Fibroblast of skin of back (primary cell): ENCODE measurements at places on chromosomes 3 and 15.

DNA sequence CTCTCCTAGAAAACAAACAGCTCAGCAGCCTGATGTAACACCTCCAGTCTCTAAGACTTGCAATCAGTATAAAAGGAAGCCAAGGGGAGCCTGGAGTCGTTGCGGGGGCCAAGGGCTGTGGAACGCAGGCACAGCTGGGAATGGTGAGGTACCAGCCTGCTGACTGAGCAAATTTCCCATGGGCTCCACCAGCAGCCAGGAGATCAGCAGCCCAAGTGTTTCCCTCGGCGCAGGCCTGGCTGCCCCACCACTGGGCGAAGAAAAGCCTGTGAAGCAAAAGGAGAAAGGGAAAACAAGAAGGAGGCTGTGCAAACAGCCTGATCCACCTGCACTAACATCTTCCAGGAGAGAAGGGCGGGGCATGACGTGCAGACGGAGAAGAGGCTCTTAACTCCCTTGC lies 155.3 kb downstream of the SHQ1 start:
- DNase-seq: no peak

GRCh38 chr3:42387802-42388651 lies 22.4 kb downstream of the LYZL4 start:
- peak; percentile 19 for DNase-seq

DNA sequence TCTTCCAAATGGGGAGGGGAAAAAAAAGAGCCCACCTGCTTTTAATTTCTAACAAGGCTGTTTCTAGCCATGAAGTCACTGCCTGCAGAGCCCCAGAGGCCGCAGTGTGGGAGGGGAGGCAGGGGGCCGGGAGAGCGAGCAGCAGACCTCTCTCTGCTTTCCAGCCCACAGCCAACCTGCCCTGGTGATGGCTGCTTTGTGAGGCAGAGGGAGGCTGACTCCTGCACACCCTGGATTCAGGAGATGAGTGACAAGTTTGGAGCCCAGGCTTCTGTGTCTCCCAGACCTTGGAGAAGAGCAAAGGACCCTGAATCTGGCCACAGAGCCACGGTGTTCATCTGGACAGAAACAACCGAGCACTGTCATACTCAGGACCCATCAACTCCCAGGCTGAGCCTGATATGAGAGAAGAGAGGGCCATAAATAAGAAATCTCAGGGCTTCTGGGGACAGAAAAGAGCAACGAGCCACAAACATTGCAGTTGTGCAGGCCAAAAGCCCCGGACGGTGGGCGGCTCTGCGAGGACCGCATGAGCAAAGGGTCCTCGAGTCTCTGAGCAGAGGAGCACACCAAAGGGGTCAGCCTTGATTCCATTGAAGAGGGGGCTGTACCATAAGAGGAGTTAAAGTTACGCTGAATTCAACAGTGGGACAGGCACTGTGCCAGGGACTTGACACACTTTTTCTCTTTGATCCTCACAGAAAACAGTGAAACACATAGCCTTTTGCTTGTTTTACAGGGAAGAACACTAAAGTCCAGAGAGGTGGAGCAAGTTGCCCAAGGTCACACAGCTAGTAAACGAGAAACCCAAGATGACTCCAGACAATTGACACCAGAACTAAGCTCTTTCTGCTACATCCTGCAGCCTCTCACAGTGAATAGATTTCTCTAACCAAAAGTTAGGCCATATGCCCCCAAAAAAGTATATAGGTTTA lies 97.2 kb downstream of the SEMA5B start:
- no peak for DNase-seq

GRCh38 chr15:73856458-73857192 lies 16.7 kb upstream of the TBC1D21 start:
- no peak for DNase-seq

GRCh38 chr3:177330779-177331178 lies 133.5 kb upstream of the TBL1XR1 start:
- no peak for DNase-seq

GRCh38 chr3:13282986-13283876 lies 136.9 kb downstream of the NUP210 start:
- peak; percentile 12 for DNase-seq

DNA sequence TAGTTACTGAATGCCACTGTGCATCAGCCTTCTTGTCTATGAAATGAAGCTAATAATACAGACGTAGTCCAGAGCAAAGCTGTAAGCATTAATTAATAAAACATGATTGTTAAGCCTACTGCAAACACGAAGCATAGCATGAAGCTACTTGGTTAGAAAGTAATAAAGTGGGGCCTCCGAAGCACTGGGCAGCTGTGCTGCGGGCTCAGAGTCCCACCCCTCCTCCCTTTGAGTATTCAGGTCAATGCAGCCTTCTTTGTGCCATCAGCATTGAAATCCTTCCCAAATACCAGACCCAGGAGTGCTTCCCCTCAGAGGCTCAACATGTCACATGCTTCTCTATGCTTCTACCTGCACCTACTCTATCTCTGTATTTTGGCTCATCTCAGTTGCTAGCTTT lies 1112.6 kb downstream of the IGSF11 start:
- DNase-seq: no peak

- no peak for DNase-seq
Measured at GRCh38 chr15:74710319-74711094, 14.7 kb upstream of the EDC3 start.

DNA sequence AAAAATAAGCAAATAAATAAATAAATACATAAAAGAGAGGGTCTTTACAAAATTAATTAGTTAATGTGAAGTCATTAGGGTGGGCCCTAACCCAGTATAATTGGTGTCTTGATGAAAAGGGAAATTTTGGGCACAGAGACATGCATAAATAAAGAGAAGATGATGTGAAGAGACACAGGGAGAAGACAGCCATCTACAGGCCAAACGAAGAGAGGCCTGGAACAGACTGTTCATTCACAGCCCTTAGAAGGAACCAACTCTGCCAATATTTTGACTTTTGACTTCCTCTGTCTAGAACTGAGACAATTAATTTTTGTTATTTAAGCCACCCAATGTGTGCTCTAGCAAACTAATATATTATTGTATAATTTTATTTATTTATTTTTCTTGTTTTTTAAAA lies 29.6 kb upstream of the SELENOK start:
- DNase-seq: peak; percentile 25

DNA sequence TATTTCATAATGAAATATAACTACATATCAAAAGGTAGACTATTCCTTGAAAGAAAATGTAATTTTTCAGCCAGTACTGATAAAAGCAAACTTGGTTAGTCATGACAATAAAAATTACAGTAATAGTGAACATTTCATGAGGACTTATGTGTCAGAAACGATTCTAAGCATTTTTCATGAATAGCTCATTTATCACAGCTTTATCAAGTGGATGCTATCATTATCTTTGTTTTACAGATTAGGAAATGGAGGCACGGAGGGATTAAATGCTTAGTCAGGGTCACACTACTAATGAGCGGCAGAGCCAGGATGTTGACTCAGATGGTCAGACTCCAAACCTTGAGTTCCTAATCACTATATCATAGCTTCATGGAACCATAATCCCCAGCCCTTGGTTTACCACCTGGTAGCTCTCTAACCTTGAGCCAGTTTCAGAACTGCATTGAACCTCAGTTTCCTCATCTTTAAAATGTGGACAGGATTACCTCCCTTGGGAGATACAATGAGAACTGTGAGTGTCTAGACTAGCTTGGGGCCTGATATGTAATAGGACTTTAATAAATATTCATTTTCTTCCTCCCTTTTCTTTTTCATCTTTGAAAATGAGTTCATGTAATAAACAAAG lies 85.4 kb downstream of the TNIK start:
- DNase-seq: peak; percentile 72

DNA sequence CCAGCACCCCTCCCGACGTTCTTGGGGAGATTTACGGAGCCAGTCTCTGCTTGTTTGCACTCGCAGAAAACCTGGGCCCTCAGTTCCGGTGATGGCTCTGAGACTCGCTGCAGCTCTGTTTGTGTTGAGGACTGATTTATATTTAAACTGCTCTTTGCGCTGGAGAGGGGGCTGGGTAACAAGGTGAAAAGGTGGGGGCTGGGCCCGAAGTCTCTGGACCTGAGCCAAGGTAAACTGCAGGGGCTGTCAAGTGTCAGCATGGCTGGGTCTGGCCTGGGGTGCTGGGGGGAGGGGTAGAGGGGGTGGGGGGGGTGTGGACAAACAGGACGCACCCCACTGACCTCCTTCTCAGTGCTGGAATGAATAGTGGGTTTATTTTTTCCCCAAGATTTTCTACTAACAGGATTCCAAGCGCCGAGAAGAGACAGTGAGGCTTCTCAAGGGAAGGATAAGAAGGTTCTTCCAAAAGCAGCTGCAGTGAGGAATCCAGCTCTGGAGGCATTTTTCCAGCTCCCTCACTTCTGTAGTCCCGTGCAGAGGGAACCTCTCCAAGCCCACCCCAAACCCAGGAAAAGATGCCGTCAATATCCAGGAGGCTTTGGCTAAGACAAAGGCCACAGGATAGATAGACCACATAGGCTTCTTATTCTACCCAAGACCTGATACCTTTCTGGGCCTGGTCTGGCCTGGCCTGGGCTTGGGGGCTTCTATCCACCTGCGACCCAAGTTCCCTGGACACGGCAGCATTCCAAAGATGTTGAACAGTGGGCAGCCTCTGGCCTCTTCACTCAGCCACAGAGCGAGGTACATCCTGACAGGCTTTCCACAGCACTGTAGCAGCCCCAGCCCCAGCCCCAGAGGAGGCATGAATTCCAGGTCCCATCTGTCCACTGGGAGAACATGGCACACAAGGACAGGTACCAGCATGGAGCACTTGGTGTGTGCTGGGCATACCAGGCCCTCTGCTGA lies 938 bp upstream of the SLCO2A1 start:
- no peak for DNase-seq

DNA sequence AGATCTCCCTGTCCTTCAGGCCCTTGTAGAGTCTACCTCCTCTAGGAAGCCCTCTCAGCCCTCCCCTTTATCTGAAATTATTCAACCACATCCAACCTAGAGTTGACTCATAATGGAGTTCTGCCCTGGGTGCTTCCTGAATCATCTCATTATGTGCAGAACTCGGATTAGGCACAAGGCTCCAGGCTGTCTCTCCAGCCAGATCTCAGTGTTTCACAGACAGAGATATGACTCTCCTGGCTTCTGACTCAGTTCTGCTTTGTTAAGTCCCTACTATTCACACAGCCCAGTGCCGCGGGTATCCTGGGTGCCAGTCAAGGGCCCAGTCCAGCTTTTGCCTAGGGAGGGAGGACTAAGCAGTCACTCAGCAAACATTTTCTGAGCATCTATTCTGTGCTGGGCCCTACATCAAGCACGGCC lies 9.3 kb downstream of the STRA6 start:
- peak; percentile 95 for DNase-seq

DNA sequence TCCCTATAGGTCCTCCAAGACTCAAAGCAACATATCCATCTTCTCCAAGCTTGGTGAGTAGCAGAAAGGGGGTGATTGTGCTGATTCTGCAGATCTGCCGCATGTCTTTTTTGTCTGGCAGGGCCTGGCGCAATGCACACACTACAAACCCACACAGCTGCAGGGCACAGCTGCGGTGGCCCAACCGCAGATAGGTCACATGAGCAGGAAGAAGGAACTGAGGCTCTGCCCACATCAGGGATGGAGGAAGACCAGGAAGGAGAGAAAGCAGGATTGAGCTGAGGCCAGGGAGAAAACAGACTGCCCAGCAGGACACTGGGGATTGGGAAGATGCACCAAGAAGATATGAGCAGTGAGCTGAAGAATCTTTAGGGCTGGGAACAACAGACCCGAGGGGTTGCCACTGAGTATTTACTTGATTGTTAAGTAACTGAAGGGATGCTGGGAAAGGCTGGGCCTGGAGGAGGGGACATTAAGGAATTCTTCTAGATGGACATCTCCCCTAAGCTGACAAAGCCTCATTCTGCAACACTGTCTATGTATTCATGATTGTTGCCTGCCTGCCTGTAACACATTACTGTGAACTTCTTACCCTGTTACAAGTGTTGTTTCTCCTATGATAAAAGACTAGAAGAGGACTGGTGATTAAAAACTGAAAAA lies 126.7 kb downstream of the MYLK start:
- DNase-seq: peak; percentile 50

DNA sequence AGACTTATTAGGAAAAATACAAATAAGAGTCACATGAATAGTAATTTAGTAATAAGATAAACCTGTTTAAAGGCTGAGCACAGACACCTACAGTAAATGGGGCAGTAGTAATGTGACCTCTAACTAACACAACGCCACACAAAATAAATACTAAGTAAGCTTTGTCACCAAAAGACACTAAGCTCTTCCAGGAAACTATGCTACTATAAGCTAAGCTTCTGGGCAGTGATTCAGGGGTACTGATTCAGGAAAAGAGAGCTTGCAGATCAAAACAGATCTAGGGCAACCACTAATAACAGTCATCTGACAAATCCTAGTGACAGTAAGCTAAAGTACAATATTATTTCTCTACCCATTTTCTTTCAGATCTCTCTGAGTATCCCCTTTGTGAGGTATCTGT lies 68.8 kb downstream of the PLOD2 start:
- DNase-seq: peak; percentile 26

GRCh38 chr15:90545095-90545494 lies 15.4 kb downstream of the CRTC3 start:
- peak; percentile 36 for DNase-seq

DNA sequence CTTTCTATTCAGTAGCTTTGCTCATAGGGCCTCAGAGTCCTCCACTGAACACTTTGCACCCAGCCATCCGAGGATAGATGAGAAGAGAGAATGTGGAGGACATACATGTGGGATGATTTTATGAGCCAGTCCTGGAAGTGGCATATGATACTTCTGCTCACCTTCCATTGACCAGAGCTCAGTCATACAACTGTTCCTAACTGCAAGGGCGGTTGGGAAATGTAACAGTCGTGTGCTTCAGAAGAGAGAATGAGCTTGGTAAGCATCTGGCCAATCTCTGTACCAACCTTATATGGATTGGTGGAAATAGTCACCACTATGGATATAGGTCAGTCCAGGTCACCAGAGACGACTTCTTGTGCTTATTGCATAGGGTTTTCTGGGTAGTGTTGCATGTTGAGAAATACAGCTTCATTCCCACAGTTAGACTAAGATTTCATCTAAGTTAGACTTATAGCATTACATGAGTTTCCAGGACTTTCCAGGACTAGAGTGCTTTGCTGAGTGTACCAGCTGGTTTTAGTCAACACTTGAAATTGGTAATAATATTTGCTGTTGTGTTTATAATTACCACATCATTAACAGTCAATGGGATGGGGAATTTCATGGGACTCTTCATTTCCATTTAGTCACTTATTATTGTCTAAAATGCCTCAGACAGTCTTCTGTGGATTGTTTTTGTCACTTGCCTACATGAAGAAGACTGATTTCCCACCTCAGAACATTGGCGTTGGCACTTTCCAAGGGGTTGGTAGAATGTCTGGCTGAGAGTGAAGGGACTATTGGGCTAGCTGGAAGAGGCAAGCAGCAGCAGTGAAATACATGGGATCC lies 214.5 kb upstream of the ROPN1 start:
- DNase-seq: no peak

DNA sequence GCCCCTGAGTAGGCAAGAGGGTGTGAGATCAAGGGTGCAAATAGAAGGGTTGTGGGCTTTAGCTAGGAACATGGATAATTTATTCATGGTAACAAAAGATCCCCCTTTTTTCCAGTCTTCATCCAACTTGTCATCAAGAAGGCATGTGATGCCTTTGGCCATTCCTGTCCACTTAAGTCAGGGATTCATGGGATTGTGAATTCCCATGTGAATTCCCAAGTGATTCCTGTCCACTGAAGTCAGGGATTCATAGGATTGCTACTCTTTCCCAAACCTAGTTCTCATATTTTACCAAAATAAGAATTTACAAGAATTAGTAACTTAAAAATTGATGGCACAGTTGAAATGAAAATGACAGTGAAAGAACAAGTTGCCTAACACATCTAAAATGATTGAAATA lies 40.8 kb downstream of the HMG20A start:
- peak; percentile 96 for DNase-seq
